ENCODE measurements at places on chromosomes 2 and 18. TPM values are rescaled to one million over a fixed set of nuclear protein-coding genes. Genes with fewer than 3 reads are reported as not detected.

NMUR1 gene
- total RNA-seq, result 5.8 TPM

VWA3B gene
- total RNA-seq, result 0.17 TPM

IL1B gene
- 11.5 TPM for total RNA-seq

PAX8 gene
- total RNA-seq, result 1.6 TPM

ZNF519 gene
- 5.7 TPM for total RNA-seq

TYMS gene
- 4.6 TPM for total RNA-seq

FAM110C gene
- 4.8 TPM for total RNA-seq

RAX gene
- not detected for total RNA-seq

ALLC gene
- total RNA-seq, result not detected

DNA sequence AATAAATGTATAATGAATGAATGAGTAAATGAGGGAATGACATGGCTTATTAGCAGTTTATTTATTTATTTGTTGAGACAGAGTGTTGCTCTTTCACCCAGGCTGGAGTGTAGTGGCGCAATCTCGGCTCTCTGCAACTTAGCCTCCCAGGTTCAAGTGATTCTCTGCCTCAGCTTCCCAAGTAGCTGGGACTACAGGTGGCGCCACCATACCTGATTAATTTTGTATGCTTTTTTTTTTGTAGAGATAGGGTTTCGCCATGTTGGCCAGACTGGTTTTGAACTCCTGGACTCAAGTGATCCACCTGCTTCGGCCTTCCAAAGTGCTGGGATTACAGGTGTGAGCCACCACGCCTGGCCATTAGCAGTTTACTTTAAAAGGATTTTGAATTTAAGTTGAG, 100.3 kb upstream of the CAVIN2 start:
- DNase-seq, result no peak

DNA sequence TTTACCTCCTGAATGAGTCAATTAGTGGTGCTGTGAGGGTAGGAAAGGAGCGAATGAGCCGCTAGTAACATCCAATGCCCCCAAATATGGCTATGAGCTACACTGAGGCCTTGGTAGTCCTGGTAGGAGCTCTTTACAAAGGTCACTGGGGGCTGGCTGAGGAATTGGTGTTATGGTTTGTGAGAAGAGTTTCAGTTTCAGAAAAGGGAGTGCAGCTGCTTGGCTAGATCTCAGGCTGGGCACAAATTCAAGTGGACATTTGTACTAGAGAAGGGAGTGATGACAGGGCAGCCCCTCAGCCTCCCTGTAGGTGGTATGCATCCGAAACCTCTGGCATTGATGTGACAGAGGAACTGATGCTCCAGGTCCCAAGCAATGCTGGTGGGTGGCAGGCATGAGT, 13.9 kb upstream of the PAIP2B start:
- DNase-seq, result no peak

- DNase-seq, result no peak
These were observed 180.9 kb downstream of the BCL2 start for GRCh38 chr18:63138436-63139340.

GRCh38 chr2:43268066-43268953, 41.9 kb upstream of the ZFP36L2 start:
- DNase-seq, result no peak

DNA sequence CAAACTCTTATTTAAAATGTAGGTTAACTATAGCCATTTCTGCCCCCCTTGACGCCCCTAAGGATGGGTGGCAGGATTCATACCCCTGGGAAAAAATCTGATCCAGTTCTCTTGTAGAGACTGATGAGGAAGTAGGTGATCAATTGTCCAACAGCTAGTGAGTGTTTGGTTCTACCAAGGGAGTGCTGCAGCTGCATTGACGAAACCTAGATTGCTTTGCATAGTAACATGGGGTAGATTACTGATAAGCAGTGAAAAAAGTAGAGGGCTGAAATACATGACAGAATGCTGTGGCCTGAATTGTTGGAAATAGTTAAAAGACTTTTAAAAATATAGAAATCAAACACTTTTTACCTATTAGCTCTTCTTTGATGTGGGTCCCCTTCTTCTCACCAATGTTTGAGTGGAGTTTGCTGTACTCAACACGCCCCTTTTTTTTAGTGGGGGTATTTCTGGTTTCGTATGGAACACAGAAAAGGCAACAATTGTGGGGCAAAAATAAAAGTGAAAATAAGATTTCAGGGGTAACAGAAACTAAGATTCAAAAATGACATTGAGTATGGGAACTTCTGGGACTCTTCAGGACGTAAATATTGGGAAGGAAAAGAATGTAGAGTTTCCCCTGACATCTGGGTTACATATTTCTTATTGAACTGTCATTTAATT, 66.2 kb downstream of the MAIP1 start:
- DNase-seq, result no peak

DNA sequence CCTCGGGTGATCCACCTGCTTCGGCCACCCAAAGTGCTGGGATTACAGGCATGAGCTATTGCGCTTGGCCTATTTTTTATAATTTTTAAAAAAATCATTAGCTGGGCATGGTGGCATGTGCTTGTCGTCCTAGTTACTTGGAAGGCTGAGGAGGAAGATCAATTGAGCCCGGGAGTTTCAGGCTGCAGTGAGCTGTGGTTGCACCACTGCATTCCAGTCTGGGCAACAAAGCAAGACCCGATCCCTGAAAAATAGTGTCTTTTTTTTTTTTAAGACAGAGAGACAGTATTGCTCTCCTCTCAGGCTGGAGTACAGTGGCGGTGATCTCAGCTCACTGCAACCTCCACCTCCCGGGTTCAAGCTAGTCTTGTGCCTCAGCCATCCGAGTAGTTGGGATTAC, 4.8 kb downstream of the SSB start:
- DNase-seq, result no peak

- DNase-seq, result no peak
These were observed 90.7 kb downstream of the POLR1A start for GRCh38 chr2:86015006-86015405.

- no peak for DNase-seq
These were observed 28.6 kb downstream of the TGFA start for GRCh38 chr2:70525032-70525431.

GRCh38 chr2:236167297-236168109, 683 bp downstream of the GBX2 start:
- DNase-seq, result peak; percentile 61

- DNase-seq, result no peak
These were observed 489.1 kb upstream of the ACVR2A start for GRCh38 chr2:147355706-147356105.

- DNase-seq, result no peak
These were observed 19.5 kb upstream of the ERCC3 start for GRCh38 chr2:127313406-127313805.

DNA sequence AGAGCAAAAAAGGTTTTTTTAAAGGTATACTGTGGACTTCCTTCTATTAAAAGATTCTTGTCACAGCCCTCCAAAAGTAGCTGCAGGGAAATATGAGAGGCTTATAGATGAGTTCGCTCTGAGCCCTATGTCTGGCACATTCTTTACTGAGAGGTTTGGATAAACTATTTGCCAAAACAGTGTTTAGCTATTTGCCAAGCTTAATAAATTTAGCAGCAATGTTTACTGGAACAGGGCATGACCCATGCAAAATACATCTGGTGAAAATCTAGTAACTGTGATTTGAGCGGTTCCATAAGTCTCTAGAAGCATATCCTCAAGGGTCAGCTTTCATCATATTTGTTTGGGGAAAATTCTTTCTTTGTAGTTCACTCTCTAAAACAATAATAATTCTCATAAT, 1696.7 kb upstream of the PIK3C3 start:
- no peak for DNase-seq

- DNase-seq, result peak; percentile 86
These were observed 30.4 kb downstream of the SRSF7 start for GRCh38 chr2:38720613-38721241.

GRCh38 chr18:79533146-79533545, 137.4 kb downstream of the NFATC1 start:
- DNase-seq, result peak; percentile 50

GRCh38 chr18:44696892-44697291, 16.2 kb downstream of the SETBP1 start:
- no peak for DNase-seq

DNA sequence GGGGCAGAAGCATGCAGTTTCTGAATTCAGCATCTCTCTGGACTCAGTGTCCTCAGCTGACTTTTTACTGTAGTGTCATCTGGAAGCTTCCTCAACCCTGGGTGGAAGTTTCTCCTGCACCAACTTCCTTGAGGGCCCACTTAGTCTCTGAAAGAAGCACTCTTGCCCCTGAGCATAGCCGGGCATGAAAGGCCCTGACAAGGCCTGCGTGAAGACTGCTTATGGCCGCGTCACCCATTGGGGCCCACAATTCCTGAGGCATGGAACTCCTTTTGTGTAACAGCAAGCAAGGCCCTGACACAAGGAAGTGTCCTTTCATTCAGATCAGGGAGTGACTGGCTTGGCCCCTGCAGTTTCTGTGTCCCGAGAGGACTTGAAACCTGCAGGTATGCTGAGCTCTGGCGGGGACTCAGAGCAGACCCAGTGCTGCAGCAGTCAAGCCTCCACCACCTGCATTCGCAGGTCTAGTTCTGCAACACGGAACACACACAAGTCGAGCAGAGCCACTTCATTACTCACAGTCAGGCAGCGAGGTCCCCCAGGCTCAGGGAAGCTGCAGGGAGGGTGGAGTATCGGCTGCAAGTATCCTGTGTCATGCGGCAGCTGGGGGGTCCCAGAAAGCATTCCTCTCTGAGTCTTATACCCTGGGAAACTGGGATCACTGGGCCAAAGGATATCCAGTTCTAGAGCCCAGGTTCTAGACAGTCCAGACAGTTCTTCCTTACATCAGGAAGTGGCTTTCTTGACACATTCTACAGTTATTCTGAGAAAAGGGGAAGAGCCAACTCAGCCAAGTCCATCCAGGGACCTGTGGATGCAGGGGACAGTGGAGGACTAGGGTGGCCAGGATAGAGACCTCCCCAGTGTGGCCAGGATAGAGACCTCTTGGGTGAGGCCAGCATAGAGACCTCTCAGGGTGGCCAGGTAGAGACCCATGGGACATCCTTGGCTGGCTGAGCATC, 35.6 kb upstream of the PRLH start:
- no peak for DNase-seq

DNA sequence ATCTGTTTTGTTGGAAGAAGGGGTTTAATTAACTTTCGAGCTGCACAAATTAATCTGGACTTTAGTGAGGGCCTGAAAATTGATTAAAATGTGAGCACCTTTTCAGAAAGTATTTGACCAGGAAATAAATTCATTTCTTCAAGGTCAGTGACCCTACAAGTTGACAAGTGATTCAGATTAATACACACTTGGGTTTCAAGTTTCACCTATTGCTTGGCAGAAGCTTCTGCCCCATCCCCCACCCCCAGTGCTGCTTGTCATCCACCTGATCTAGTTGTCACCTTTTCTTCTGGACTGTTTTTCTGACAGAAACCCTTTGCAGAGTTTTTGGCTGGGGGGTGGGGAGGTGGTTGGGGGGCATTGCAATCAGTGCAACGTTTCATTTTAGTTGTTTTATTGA, 46.2 kb downstream of the RPRM start:
- no peak for DNase-seq

DNA sequence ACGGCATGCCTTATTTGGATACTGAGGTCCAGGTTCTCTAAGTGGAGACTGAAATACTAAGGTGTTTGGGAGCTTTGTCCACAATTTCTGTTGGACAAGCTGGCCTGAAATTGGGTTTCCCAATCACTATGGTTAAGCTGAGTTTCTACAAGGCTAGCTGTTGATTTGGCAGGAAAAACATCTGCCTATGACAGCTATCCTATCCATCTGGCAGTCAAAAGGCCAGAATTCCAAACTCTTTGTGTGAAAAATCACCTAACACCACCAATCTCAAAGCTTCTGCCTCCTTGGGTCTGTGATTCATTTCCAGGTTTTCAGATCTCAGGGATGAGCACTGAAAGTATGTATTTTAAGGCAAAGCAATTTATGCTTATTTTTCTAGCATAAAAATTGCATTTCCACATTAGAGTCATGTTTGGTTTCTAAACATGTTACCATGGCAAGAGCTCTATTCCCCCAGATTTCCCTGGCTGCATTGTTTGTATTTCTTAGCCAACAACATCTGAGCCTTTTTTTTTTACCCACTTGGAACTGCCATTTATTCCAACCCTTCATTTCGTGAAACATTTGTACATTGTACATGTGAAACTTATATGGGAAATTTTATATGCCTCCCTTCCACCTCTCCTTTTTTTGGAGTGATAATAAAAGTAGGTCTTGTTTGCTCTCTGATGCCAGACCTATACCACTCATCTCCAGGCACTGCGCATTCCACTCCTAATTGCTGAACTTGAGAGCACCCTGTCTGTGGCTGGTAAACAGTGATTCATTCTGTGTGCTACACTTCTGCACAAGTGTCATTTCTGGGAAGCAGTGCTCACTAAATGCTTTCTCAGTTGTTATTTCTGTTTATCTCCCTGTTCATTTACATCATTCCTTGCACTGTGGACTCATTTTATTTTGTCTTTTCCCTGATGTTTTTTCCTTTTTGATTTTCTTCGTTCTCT, 15.9 kb upstream of the CCDC85A start:
- no peak for DNase-seq

DNA sequence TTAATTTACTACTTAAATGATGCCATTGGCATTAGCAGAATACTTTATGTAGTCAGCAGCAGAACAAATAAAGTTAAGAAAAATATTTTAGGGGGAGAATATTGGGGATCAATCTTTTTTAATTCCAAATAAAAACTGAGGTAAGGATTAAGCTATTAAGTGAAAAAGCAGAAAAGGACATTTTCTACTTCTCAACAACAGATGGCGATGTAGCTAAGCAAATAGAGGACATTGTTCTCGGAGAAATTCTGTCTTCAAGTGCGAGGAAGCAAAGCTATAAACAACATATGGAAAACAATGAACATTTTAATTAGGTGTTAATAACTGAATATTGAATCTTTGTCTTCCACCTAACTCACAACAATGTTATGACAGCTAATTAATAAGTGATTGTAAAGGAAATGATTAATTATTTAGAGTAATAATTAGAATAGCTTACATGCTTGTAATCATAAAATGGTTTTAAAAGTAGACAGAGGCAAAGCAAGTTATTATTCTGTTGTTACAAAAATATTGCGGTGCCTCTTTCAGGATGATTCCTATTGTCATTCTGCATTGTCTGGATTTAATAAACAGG, 32.9 kb upstream of the CCDC93 start:
- no peak for DNase-seq

- no peak for DNase-seq
These were observed 410.9 kb upstream of the TCF4 start for GRCh38 chr18:55998801-55999385.

GRCh38 chr2:136487421-136487820, 277.9 kb upstream of the THSD7B start:
- no peak for DNase-seq

DNA sequence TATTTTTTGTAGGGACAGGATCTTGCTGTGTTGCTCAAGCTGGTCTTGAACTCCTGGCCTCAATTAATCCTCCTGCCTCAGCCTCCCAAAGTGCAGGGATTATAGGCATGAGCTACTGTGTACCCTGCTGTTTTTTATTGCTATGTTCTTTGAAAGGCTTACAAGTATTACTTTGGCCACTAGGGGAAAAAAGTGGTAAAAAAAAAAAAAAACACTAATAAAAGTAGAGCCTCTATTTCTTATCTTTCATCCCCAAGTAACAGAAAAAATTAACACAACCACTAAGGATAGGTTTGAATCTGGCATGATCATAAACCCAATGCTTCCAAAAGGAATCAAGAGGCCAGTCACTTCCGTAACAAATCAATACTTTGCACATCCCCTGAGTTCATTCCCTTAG, 11.6 kb downstream of the NOL10 start:
- DNase-seq, result no peak

- DNase-seq, result no peak
These were observed 3.1 kb upstream of the ZEB2 start for GRCh38 chr2:144522897-144523595.
